ENCODE measurements at places on chromosomes 5 and 9. TPM values are rescaled to one million over a fixed set of nuclear protein-coding genes. Genes with fewer than 3 reads are reported as not detected.

The TAF7 gene
- polyA plus RNA-seq, result 187 TPM

The ABLIM3 gene
- polyA plus RNA-seq, result 0.19 TPM

The ZNF354C gene
- polyA plus RNA-seq, result 1.6 TPM

The IL4 gene
- polyA plus RNA-seq, result not detected

The PCDHGB2 gene
- polyA plus RNA-seq, result 0.87 TPM

The DND1 gene
- 8.1 TPM for polyA plus RNA-seq

The LCN12 gene
- 0.68 TPM for polyA plus RNA-seq

The TRPM3 gene
- polyA plus RNA-seq, result 2.8 TPM

The ISCA1 gene
- polyA plus RNA-seq, result 43.7 TPM

The MPDZ gene
- polyA plus RNA-seq, result 32.6 TPM

GRCh38 chr5:129496864-129497595 is 36.9 kb downstream of the ADAMTS19 start:
- DNase-seq, result no peak

DNA sequence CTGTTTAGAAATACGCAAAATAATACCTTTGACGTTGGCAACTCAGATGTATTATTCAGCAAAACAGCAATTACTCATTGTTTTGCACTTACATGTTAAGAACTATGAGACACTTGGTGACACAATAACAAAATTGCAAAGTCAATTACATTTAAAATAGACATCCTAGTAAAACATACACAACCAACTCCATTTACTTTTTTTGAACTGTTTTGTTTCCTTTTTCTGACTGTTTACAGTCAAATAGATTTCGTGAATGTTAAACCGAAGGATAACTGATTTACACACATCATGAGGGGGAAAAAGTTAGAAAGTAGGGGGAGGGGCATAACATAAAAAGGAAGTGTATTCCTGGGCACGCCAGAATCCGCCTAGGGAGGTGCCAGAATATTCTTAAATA is 220.1 kb downstream of the MEF2C start:
- DNase-seq, result no peak

- DNase-seq, result no peak
Measured at GRCh38 chr5:26192486-26192885, 845.9 kb downstream of the CDH9 start.

DNA sequence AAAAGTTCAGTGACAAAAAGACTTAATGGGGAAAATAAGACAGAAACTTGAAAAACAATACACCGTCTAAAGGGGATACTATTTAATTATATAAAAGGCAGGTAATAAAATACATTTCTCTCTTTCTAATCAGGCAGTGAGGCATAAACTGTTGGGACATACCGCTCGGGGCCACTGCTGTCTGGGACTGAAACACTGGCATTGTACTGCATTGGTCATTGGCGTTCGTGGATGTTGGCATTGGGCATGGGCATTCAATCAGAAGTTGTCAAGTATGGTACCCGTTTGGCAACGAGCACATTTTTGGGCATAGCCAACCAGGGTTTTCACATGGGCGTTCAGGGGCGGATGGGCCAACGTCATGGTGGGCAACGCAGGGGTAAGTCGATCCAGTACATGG is 4.7 kb downstream of the HNRNPK start:
- DNase-seq, result no peak

DNA sequence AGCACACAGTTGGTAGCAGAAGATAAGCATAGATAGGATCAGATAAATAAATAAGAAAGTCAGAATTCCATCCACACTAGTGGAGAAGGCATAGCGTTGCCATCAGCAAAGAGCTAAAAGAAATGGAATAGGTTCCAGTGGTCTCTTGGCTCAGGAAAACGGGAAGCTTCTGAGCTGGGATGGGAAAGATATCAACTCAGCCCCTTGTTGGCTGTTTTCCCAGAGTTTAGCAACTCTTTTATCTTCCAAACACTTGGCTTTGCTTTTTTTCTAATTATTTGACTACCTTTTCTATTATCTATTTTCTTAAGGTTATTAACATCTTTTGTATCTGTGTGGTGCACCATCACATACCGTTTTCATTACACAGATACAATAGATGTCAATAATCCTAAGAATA is 445.7 kb upstream of the TRPC7 start:
- no peak for DNase-seq

GRCh38 chr9:19946441-19947109 is 157.7 kb upstream of the SLC24A2 start:
- DNase-seq, result peak; percentile 60

DNA sequence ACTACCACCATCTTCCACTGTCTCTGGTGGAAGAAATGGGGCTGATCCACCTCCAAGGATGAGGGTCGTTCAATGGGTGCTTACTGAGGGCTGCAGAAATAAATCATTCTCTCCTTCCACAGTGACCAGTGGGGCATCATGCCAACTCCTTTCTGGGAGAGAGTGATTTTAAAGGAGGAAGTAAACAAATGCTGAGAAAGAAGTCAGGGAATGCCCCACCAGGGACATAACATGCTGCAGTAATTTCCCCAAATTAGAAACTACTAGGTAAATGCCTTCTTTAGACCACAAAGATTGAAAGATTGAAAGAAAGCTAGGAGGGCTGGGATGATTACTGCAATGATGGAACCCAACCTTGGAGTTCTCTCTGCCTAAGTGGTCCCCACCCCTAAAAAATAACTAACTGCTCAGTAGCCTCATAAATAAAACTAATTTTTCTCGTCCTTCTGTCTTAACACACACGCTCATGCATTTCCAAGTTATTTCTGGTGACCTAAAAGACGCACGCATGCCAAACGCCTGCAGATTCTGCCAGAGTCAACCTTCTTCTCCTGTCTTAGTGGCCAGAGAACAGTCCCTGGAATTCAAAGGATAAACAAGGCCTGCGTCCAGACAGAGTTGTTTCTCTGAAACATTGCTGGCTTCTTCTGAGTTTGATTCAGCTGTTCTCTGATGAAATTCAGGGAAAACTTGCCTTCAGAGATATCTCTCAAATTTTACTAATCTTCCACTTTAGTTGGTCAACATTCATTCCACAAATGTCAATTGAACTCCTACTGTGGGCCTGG is 250.0 kb downstream of the NR3C1 start:
- DNase-seq, result no peak

DNA sequence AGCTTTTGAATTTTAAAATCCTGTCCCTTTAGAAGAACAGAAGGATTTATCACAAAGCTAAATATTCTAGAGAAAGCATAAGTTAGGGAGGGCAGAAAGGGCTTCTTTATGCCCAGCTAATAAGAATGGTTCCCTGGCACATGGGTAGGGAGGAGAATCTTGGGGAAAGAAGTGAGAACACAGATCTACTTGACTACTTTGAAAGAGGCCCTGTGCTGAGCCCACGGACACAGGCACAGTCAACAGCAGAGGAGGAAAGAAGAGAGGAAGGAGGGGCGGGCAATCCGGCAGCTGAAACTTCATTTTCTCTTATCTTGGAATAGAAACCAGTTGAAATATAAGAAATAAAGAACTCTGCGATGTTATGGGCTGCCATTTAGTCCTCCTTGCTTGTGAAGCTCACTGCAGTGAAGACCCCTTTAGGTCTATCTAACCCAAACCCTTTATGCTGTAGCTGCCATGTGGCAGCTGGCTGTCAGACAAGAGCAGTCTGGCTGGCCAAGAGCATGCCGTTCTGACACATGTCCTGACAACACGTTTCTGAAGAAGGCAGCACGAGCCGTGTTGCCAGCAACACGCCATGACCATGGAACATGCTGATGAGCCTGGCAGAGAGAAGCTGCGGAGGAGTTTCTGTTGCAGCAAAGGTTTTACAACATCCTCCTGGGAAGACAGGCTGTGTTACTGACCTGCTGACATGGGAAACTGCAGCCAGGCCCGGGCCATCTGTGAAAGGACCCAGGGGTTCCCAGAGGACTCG is 34.2 kb downstream of the ABLIM3 start:
- no peak for DNase-seq

DNA sequence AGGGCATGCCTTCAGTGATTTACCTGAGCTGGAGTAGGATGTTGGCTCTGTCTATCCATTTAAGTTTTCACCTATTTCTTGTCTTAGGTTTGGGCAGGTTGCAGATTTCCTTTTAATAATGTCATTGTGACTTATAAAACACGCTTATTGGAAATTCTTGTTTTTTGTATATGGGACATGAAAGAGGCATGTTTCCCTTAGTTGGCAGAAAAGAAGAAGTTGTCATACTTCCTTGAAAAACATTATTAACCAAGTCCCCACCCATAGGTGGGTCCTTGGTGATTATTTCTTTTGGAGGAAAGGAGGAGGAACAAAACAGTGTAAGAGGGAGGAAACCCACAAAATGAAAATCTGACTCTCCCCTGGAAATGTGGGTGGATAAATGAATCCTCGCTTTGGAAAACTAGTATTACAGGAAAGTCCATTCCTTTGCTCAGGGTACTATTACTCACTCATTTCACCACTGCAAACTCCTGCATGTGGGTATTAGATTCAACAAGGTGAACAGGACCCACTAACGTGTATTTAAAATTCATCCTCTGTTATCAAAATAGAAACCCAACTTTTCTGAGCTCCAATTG is 9.3 kb downstream of the CER1 start:
- no peak for DNase-seq

DNA sequence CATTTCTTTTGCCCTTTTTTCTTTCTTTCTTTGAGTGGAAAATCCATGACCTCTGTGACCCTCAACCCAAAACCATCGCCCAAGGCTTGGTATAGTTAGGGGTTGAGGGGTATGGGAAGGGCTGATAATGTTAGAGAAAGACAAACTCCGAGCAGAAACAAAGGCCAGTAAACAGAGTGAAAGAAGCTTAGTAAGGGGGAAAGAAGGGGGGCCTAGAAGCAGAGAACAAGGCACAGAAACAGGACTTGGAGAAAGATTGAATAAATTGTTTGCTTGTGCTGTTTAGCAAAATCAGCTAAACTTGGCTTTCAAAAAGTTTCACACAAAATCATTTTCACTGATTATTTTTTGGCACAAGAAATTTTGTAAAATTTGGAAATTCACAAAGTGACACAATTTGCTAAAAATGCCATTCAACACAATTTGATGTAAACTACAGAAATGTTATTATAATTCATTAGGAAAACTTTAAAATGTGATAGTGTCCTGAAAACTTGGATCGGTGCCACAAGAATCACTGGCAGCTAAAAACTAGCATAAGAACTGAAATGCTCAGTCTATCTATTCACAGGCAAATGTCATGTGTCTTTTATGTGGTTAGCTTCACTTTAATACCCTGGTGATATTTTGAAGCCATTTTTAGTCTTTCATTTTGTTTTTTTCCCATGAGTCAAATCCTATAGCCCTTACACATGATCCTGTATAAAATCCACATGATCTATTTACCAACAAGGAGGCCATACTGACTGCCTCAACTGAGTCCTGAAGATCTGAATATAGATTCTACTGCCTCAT is 276.4 kb downstream of the NR2F1-AS1 start:
- DNase-seq, result no peak

GRCh38 chr5:35117967-35118366 is 70.2 kb upstream of the AGXT2 start:
- no peak for DNase-seq

DNA sequence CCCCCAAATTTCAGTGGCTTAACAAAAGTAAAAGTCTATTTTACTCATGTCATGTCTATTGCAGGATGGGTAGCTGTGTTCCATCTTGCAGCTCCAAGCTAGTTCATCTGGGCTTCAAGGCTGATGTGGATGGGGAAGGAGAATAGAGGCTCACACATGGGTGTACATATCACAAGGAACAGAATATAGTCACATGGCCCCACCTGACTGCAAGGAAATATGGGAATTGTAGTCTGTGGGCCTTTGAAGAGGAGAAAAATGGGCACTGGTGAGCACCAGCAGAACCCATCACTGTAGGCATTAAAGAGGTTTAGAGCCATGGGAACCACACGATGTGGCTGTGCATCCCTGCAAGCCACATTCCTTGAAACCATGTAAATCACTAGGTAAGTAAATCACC is 17.9 kb upstream of the TRIO start:
- DNase-seq, result no peak

DNA sequence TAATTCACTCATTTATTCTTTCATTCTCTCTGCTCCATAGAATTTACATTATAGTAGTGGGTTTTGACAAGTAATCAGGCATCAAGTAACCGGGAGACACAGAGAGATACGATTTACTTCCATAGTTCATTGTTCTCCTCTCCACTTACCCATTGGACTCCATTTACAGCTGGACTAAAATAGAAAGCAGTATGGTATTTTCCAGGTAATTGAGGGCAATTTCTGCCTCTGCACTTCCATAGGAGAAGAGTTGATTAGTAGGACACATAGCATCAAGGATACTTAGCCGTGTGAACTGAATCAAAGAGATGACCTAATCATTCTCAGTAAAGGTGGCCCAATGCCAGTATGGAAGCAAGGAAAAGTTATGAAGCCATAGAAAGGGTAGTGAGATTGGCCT is 244.4 kb downstream of the COX7C start:
- no peak for DNase-seq

DNA sequence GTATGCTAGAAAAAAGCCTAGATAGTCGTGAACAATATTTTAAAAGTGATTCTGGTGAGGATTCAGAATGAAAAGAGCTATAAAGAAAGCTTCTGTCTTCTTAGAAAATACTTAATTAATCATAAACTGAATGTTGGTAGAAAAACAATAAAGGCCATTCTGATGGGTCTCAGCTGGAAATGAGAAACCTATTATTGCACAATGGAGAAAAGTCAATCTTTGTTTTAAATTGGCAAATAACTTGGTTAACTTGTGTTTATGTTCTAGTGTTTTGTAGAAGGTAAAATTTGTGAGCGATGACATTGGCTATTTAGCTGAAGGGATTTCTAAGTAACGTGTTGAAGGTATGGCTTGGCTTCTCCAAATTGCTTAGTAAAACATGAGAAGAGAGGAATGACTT is 74.1 kb upstream of the TMED7 start:
- no peak for DNase-seq

- no peak for DNase-seq
Measured at GRCh38 chr5:7397937-7398336, 2.0 kb downstream of the ADCY2 start.

GRCh38 chr9:16571127-16571802 is 299.2 kb downstream of the BNC2 start:
- no peak for DNase-seq

- DNase-seq, result no peak
Measured at GRCh38 chr9:87249029-87249428, 248.6 kb upstream of the DAPK1 start.

DNA sequence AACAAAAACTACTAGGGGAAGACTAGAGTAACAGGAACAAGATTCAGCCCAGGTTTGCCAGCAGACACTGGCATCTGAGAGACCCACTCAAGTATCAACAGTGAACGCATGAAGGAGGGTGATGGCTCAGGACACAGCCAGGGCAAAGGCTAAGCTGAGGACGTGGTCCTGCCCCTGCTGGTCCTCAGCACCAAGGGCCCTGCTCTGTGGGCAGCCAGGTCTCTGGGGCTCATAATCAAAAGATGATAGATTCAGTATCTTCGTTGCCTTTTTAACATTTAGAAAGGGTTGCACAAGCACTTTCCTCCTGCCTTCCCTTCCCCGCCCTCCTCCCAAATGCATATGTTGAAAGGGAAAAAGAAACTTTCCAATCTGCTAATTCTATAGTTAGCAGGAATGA is 31.5 kb downstream of the MACROH2A1 start:
- DNase-seq, result no peak

GRCh38 chr9:109036744-109037680 is 23.7 kb upstream of the CTNNAL1 start:
- DNase-seq, result no peak
